Stimulated activated CD8-positive, alpha-beta memory T cell treated with anti-CD3 and anti-CD28 coated beads, Interleukin-15, amount 100 ng/mL, for 1 hour (primary cell): ENCODE measurements at places on chromosomes 4 and X.

GRCh38 chrX:133475521-133475920 is 60.2 kb upstream of the GPC4 start:
- no peak for DNase-seq

- DNase-seq: no peak
These were observed 257.4 kb upstream of the AGA start for GRCh38 chr4:177699365-177700213.

- no peak for DNase-seq
These were observed 595.2 kb downstream of the MID1IP1 start for GRCh38 chrX:39396358-39396995.

- DNase-seq: no peak
These were observed 41.0 kb upstream of the SORBS2 start for GRCh38 chr4:185852961-185853360.

- DNase-seq: no peak
These were observed 877 bp upstream of the SLC16A2 start for GRCh38 chrX:74420196-74421035.

DNA sequence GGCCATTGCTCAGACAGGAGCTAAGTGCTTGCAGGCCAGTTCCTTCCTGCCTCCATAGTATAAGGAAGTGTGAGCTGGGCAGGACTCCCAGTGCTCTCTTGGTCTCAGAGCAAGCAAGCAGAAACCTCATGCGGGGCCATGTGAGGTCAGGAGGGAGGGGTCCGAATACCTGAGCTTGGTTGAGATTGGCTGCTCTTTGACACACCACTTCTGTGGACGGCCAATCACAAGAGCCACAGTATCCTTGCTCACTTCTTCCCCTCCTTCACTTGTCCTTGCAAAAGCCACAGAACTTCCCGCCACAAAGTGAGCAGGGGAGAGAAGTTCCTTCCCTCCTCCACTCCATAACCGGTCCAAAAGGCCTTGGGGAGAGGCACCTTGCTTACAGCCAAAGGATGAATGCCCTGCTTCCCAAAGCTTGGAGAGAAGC is 56.7 kb downstream of the PRPS1 start:
- no peak for DNase-seq

- no peak for DNase-seq
These were observed 1150.1 kb downstream of the STIM2 start for GRCh38 chr4:28010577-28011240.
